ENCODE measurements at places on chromosomes 4 and X. TPM values are rescaled to one million over a fixed set of nuclear protein-coding genes. Genes with fewer than 3 reads are reported as not detected.

Gene TRPC5OS
- not detected for total RNA-seq

Gene VCX2
- total RNA-seq, result not detected

DNA sequence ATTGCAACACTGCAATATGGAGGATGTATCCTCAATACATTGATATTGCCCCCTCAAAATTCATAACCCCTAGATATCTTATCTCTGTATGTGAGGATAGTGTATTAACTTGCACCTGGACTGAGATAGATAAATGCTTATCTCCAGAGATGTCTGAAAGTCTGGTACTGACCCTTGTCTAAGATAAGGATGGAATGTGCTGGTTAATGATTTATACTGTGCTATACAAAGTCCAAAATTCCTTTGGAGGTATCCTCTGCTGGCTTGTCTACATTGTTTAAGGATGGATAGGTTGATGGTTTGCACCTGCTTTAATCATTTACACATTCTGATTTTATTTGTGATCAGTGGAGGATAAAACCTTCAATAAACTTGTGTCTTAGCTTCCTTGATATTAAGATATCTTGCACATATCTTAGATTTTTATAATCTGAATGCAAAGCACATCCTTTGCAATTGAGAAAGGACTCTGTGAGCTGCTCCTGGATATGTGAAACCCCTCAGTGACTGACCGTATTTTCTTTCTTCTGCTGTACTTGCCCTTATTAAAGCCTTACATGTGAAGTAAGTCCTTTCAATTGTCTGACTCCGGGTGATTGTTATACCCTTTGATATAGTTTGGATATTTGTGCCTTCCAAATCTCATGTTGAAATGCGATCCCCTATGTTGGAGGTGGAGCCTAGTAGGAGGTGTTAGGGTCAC lies 430.3 kb upstream of the MAOA start:
- H3K27me3 ChIP-seq, result no peaks in the 10 kb centered on the region
- no peak for DNase-seq
- no peaks in the 10 kb centered on the region for H3K4me1 ChIP-seq
- no peak overlapping the region for H3K4me3 ChIP-seq

Gene UGT8
- total RNA-seq, result 4.3 TPM

Gene DMRTC1
- not detected for total RNA-seq

DNA sequence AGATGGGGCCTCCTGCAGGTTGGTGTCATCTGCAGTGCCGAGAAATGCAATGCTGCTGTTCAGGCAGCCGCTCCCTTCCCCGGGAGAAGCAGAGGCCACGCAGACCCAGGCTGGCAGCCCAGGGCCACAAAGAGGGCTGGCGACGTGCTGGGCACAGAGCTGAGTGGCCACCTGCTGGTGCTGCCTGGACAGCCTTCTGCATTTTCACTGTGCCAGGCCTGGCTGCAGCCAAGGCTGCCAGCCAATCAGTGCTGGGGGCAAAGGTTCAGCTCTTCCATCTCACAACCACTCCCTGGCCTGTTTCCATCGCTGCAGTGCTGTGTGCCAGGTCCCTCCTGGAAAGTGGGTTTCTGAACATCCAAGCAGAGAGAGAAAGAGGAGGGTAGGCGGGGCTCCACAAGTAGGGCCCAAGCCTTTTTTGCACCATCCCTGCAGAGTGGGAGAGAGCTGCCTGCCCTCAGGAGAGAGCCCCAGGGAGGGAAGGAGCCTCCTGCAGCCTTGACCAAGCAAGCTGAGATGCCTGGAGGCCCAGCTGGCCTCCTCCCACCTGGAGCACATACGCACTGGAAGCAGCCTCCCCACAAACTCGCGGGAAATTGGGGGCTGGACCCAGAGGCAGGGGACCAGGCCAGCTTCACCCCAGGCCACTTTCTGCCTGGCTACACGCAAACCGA lies 20.1 kb downstream of the ADRA2C start:
- H3K27ac ChIP-seq, result no peak overlapping the region
- H3K4me1 ChIP-seq, result no peaks in the 10 kb centered on the region
- H3K27me3 ChIP-seq, result no peaks in the 10 kb centered on the region
- H3K4me3 ChIP-seq, result no peak overlapping the region
- no peak for DNase-seq

Gene CSAG1
- not detected for total RNA-seq

DNA sequence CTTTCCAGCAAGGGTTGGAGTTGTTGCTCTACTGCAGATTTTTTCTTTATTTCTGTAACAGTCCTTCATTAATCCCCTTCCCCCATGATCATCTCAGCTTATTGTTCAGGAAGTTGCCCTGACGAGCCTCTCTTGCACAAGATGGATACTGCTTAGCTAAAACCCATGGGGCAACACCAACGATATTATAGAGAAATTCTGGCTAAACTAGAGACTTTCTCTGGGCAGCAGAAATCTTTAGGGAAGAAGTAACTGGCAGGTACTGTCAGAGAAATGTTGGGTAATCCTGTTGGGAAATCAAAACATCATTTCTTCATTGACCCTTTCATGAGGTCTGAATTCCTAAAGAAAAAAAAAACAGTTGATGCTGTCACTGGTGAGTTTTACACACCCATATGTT lies 921.3 kb downstream of the NLGN4X start:
- H3K27ac ChIP-seq, result no peak overlapping the region
- H3K27me3 ChIP-seq, result no peaks in the 10 kb centered on the region
- no peak for DNase-seq
- no peaks in the 10 kb centered on the region for H3K4me1 ChIP-seq
- no peaks in the 10 kb centered on the region for H3K36me3 ChIP-seq
- no peak overlapping the region for H3K4me3 ChIP-seq

Gene SOD3
- 1.6 TPM for total RNA-seq

Gene PITX2
- total RNA-seq, result 0.59 TPM

- no peak overlapping the region for H3K27ac ChIP-seq
- no peaks in the 10 kb centered on the region for H3K4me1 ChIP-seq
Observed at GRCh38 chr4:69717778-69718177, 42.6 kb downstream of the SULT1B1 start.

GRCh38 chrX:7346021-7346420 lies 198.1 kb upstream of the PUDP start:
- H3K4me1 ChIP-seq, result peaks cover 3% of the 10 kb centered on the region
- no peaks in the 10 kb centered on the region for H3K27me3 ChIP-seq
- H3K27ac ChIP-seq, result no peak overlapping the region
- no peaks in the 10 kb centered on the region for H3K36me3 ChIP-seq
- H3K4me3 ChIP-seq, result no peak overlapping the region

GRCh38 chr4:31045724-31046318 lies 325.7 kb downstream of the PCDH7 start:
- no peak overlapping the region for H3K27ac ChIP-seq
- no peaks in the 10 kb centered on the region for H3K27me3 ChIP-seq
- H3K36me3 ChIP-seq, result no peaks in the 10 kb centered on the region
- H3K4me1 ChIP-seq, result peaks cover 42% of the 10 kb centered on the region
- no peak overlapping the region for H3K4me3 ChIP-seq

DNA sequence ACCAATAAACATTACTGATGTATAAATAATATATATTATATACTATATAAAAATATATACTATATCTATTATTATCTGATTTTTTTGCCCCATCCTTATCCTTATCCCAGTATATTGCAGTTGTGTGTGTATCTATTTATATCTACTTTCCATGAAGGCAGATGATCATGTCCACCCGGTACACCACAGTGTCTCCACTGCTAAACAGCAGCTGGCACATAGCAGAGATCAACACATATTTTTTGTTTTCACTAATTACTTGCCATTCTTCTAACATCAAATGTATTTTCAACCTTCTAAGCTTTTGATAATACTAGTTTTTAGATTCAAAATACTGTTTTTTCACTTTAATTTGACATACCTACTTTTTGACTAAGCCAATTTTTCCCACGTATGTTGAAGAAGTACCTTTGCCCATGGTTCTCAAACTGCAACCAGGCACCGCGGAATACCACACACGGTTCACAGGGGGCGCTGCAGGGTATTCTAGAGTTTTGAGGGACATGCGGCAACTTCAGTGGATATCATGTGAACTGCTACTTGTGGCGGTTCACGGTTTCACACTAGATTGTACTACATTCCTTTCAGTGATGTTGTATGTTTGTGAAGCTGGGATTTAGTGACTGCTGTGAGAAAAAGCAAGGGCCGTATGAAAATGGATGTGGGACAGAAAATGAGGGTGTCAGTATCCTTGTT lies 182.5 kb upstream of the NPY2R start:
- H3K4me1 ChIP-seq, result no peaks in the 10 kb centered on the region
- no peak overlapping the region for H3K27ac ChIP-seq
- no peak overlapping the region for H3K4me3 ChIP-seq
- H3K27me3 ChIP-seq, result no peaks in the 10 kb centered on the region
- DNase-seq, result peak; percentile 86

- no peak for DNase-seq
- H3K27me3 ChIP-seq, result no peaks in the 10 kb centered on the region
- peaks cover 3% of the 10 kb centered on the region for H3K36me3 ChIP-seq
- no peaks in the 10 kb centered on the region for H3K4me1 ChIP-seq
- no peak overlapping the region for H3K27ac ChIP-seq
Observed at GRCh38 chr4:159248384-159249178, 145.7 kb downstream of the RAPGEF2 start.

DNA sequence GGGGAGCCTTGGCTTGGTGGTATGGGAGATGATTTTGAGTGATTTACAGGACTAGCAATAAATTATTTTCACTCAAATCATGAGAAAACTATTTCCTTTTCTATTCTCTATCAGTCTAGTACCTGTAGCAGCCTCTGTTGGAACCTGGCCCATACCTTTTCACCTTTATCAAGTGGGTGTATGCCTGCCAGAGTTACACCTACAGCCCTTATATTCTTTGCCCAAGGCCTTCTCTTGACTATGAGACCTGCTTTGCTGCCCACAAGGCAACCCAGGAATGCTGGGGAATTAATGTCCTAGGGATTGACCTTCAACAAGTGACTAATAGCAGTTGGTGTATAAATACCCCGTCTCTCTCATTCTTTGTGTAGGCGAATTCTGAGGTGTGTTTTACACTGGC lies 20.0 kb upstream of the LEF1 start:
- DNase-seq, result no peak
- peaks cover 18% of the 10 kb centered on the region for H3K4me1 ChIP-seq
- no peak overlapping the region for H3K4me3 ChIP-seq
- H3K27me3 ChIP-seq, result peaks cover 13% of the 10 kb centered on the region
- no peak overlapping the region for H3K27ac ChIP-seq

GRCh38 chr4:155809835-155810234 lies 51.0 kb downstream of the GUCY1B1 start:
- no peaks in the 10 kb centered on the region for H3K36me3 ChIP-seq
- no peaks in the 10 kb centered on the region for H3K4me1 ChIP-seq
- no peak overlapping the region for H3K4me3 ChIP-seq

GRCh38 chr4:121139533-121140222 lies 24.4 kb downstream of the TNIP3 start:
- H3K4me1 ChIP-seq, result no peaks in the 10 kb centered on the region
- no peaks in the 10 kb centered on the region for H3K36me3 ChIP-seq
- H3K27me3 ChIP-seq, result no peaks in the 10 kb centered on the region
- no peak for DNase-seq

- no peak overlapping the region for H3K4me3 ChIP-seq
- no peak for DNase-seq
- no peaks in the 10 kb centered on the region for H3K36me3 ChIP-seq
- no peak overlapping the region for H3K27ac ChIP-seq
- no peaks in the 10 kb centered on the region for H3K27me3 ChIP-seq
Observed at GRCh38 chrX:103730796-103731493, 20.2 kb downstream of the TMEM31 start.

Gene SLC7A11
- total RNA-seq, result 9.6 TPM

- H3K27ac ChIP-seq, result no peak overlapping the region
- H3K27me3 ChIP-seq, result no peaks in the 10 kb centered on the region
- H3K4me1 ChIP-seq, result no peaks in the 10 kb centered on the region
- DNase-seq, result no peak
- no peak overlapping the region for H3K4me3 ChIP-seq
Observed at GRCh38 chr4:108433832-108434231, 186.5 kb upstream of the RPL34 start.

- DNase-seq, result no peak
- H3K36me3 ChIP-seq, result no peaks in the 10 kb centered on the region
- no peaks in the 10 kb centered on the region for H3K4me1 ChIP-seq
- no peak overlapping the region for H3K27ac ChIP-seq
Observed at GRCh38 chrX:45145492-45146215, 55.0 kb downstream of the DIPK2B start.

DNA sequence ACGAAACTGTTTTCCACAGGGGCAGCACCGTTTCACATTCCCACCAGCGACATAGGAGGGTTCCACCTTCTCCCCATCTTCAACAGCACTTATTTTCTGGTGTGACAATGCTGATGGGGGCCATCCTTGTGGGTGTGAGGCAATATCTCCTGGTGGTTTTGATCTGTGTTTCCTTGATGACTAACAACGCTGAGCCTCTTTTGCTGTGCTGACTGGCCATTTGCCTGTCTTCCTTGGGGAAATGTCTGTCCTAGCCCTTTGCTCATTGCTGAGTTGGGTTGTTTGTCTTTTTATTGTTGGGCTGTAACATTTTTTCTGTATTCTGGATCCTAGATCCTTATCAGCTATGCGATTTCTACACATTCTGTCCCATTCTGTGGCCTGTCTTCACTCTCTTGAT lies 33.7 kb downstream of the ATP2B3 start:
- H3K4me1 ChIP-seq, result no peaks in the 10 kb centered on the region
- H3K27ac ChIP-seq, result no peak overlapping the region
- no peak overlapping the region for H3K4me3 ChIP-seq
- no peak for DNase-seq
- no peaks in the 10 kb centered on the region for H3K36me3 ChIP-seq
- H3K27me3 ChIP-seq, result no peaks in the 10 kb centered on the region

DNA sequence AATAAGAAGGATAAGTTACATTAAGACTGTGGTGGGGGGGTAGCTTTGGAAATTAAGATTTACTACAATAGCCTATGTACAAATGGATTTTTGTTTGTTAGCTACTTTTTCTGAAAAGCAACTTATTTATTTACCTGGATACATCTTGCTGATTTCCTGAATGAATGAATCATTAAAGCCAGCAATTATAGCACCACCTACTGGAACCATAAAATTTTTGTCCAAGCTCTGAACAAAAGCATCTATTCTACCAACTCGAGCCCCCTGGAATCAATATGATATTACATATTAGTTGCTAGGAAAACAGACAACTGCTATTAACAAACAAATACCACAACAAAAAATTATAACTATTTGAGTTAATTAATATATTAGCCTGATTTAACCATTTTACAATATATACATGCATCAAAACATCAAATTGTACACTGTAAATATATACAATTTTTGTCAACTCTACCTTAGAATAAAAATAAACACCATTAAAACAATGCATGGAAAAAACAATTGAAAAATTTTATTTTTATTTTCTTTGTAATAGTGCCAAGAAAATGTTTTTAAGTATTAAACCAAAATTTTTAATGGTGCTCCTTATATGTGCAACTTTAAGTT lies 15.3 kb downstream of the SEPSECS start:
- H3K27me3 ChIP-seq, result no peaks in the 10 kb centered on the region
- DNase-seq, result peak; percentile 27
- no peak overlapping the region for H3K4me3 ChIP-seq

Gene STK32B
- total RNA-seq, result 2.6 TPM

Gene ACE2
- 0.17 TPM for total RNA-seq

- peak; percentile 37 for DNase-seq
- H3K36me3 ChIP-seq, result no peaks in the 10 kb centered on the region
- no peaks in the 10 kb centered on the region for H3K27me3 ChIP-seq
- no peak overlapping the region for H3K4me3 ChIP-seq
Observed at GRCh38 chr4:151690164-151690870, 70.5 kb downstream of the GATB start.

GRCh38 chr4:89069481-89069880 lies 12.5 kb upstream of the FAM13A start:
- no peak overlapping the region for H3K4me3 ChIP-seq
- H3K27ac ChIP-seq, result no peak overlapping the region
- no peaks in the 10 kb centered on the region for H3K36me3 ChIP-seq
- no peaks in the 10 kb centered on the region for H3K4me1 ChIP-seq

Gene CSN1S1
- not detected for total RNA-seq

GRCh38 chrX:68433981-68434299 lies 645 bp upstream of the OPHN1 start:
- H3K4me3 ChIP-seq, result peak overlapping the region; percentile 68
- DNase-seq, result no peak

Gene FDCSP
- not detected for total RNA-seq

All from neural progenitor cell (in vitro differentiated cells).